Naive thymus-derived CD8-positive, alpha-beta T cell (primary cell): ENCODE measurements at places on chromosomes 4 and X.

- H3K27me3 ChIP-seq = no peaks in the 10 kb centered on the region
- H3K36me3 ChIP-seq = peaks cover 12% of the 10 kb centered on the region
- DNase-seq = no peak
- H3K4me1 ChIP-seq = peaks cover 11% of the 10 kb centered on the region
- H3K27ac ChIP-seq = peak overlapping the region; percentile 42
These were observed 14.1 kb downstream of the HPSE start for GRCh38 chr4:83320548-83320947.

- peaks cover 26% of the 10 kb centered on the region for H3K4me1 ChIP-seq
- H3K27ac ChIP-seq = no peak overlapping the region
- peaks cover 36% of the 10 kb centered on the region for H3K27me3 ChIP-seq
- no peak overlapping the region for H3K4me3 ChIP-seq
- DNase-seq = no peak
- no peaks in the 10 kb centered on the region for H3K36me3 ChIP-seq
These were observed 2.4 kb upstream of the PPP3CA start for GRCh38 chr4:101349801-101350064.

DNA sequence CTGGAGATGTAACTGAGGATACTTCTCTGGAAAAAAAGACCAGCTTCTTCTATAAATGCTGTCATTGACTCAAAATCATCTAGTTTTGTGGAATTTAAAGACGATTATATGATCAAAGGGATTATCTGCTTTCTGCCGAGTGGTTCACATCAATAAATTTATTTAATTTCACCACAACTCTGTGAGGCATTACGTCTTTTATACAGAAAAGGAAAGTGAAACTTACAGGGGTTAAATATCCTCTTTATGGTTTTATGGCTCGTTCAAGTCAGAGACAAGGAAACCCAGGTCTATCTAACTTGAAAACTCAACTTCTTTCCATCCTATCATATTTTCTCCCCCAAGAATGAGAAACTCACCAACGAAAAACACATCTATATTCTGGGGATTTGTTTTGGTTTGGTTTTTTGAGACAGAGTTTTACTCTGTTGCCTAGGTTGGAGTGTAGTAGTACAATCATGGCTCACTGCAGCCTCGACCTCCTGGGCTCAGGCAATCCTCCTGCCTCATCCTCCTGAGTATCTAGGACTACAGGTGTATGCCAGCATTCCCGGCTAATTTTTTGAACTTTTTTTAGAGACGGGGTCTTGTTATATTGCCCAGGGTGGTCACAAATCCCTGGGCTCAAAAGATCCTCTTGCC is 377.9 kb upstream of the EMCN start:
- peak overlapping the region; percentile 88 for H3K27ac ChIP-seq
- no peaks in the 10 kb centered on the region for H3K27me3 ChIP-seq
- peaks cover 13% of the 10 kb centered on the region for H3K4me1 ChIP-seq
- peak overlapping the region; percentile 85 for H3K4me3 ChIP-seq

- no peak for DNase-seq
- peaks cover 6% of the 10 kb centered on the region for H3K27me3 ChIP-seq
- H3K4me1 ChIP-seq = peaks cover 34% of the 10 kb centered on the region
- no peaks in the 10 kb centered on the region for H3K36me3 ChIP-seq
These were observed 23.3 kb downstream of the HOPX start for GRCh38 chr4:56657818-56658217.

DNA sequence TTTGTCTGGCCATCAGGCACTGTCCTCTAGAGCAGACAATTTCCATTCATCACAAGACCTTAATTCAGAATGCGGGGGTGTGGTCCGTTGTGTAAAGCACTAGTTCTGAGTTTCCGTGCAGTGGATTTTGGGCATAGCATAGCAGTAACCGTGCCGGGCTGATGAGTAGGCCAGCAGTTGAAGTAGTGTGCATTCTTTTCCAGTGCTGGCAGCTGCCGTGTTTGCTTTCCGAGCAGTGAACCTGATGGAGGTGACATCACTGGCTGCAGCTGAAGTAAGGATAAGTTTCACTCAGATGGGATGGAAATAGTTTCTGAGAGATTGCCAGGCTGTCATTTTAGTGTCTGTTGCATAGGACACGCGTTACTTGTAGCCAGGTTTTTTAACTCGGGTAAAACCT is 107.0 kb upstream of the STIM2 start:
- no peak overlapping the region for H3K4me3 ChIP-seq
- H3K36me3 ChIP-seq = peaks cover 46% of the 10 kb centered on the region
- H3K4me1 ChIP-seq = no peaks in the 10 kb centered on the region
- no peaks in the 10 kb centered on the region for H3K27me3 ChIP-seq
- no peak for DNase-seq

- peaks cover 14% of the 10 kb centered on the region for H3K4me1 ChIP-seq
- no peak for DNase-seq
- H3K36me3 ChIP-seq = peaks cover 25% of the 10 kb centered on the region
- no peak overlapping the region for H3K4me3 ChIP-seq
These were observed 71.8 kb downstream of the AFAP1 start for GRCh38 chr4:7867701-7868435.

DNA sequence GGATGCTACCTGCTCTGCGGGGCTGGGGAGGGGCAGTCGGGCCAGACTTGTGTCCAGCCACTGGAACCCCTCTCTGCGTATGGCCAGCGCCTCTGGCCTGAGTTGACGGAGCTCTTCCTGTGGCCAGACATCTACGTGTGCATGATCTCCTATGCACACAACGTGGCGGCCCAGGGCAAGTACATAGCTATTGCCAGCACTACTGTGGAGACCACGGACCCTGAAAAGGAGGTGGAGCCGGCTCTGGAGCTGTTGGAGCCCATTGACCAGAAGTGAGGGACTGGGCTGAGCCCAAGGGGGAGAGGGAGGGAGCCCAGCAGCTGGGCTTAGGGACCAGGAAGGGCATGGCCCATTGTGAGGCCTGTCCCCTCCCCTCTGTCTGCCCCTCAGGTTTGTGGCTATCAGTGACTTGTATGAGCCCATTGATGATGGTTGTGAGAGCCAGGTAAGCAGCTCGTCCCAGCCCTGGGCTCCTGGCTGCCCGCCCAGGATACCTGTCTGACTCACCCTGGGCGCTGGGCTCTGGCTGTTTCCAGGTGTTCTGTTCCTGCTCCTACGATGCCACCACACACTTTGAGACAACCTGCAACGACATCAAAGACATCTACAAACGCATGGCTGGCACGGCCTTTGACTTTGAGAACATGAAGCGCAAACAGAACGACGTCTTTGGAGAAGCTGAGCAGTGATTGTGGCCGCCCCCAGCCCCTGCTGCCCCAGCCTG is 1.8 kb upstream of the FAM50A start:
- no peak overlapping the region for H3K4me3 ChIP-seq
- no peak for DNase-seq
- H3K27me3 ChIP-seq = no peaks in the 10 kb centered on the region
- H3K4me1 ChIP-seq = peaks cover 25% of the 10 kb centered on the region
- H3K27ac ChIP-seq = no peak overlapping the region

GRCh38 chr4:54482529-54483200 is 175.1 kb upstream of the KIT start:
- H3K4me1 ChIP-seq = no peaks in the 10 kb centered on the region
- H3K27ac ChIP-seq = no peak overlapping the region
- no peaks in the 10 kb centered on the region for H3K36me3 ChIP-seq
- peaks cover 7% of the 10 kb centered on the region for H3K27me3 ChIP-seq
- H3K4me3 ChIP-seq = no peak overlapping the region

GRCh38 chr4:87353592-87353991 is 30.9 kb upstream of the HSD17B13 start:
- H3K4me1 ChIP-seq = no peaks in the 10 kb centered on the region
- H3K27ac ChIP-seq = no peak overlapping the region
- peak; percentile 23 for DNase-seq
- peaks cover 6% of the 10 kb centered on the region for H3K36me3 ChIP-seq
- no peak overlapping the region for H3K4me3 ChIP-seq
- H3K27me3 ChIP-seq = no peaks in the 10 kb centered on the region

GRCh38 chrX:44082829-44083228 is 109.6 kb upstream of the NDP start:
- H3K27me3 ChIP-seq = no peaks in the 10 kb centered on the region
- H3K36me3 ChIP-seq = no peaks in the 10 kb centered on the region
- no peaks in the 10 kb centered on the region for H3K4me1 ChIP-seq
- no peak for DNase-seq
- H3K4me3 ChIP-seq = no peak overlapping the region

DNA sequence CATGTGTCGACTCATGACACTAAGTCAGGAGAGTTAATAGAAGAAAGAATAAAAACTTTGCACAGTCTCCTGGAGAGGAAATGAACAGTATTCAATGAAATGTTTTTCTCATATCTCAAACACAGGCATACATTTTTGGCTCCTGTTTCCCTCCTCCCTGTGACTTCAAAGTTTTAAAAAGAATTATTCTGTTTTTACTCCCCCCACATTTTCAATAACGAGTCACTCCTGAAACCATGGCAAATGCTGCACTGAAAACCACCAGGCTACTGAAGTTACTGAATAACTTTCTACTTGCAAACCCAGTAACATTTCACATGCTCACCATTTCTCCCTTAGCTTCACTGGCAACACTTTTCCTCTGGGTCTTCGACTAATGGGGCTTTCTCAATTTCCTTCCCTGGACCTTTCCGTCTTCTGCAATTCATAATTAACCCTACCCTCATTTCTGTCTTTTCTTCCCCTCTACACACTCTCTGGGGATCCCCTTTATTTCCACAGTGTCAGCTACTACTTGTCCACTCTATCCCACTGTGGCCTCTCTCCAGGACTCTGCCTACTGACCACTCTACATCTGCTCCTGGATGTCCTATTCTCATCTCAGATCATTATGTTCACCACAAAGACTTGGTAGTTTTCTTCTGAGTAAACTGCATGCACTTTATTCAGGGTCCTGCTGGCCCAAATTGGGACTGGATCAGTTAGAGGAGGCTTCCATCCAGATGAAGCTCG is 225.8 kb upstream of the ETNPPL start:
- H3K27ac ChIP-seq = no peak overlapping the region
- H3K36me3 ChIP-seq = no peaks in the 10 kb centered on the region
- DNase-seq = no peak
- H3K4me3 ChIP-seq = no peak overlapping the region
- H3K27me3 ChIP-seq = no peaks in the 10 kb centered on the region
- no peaks in the 10 kb centered on the region for H3K4me1 ChIP-seq

DNA sequence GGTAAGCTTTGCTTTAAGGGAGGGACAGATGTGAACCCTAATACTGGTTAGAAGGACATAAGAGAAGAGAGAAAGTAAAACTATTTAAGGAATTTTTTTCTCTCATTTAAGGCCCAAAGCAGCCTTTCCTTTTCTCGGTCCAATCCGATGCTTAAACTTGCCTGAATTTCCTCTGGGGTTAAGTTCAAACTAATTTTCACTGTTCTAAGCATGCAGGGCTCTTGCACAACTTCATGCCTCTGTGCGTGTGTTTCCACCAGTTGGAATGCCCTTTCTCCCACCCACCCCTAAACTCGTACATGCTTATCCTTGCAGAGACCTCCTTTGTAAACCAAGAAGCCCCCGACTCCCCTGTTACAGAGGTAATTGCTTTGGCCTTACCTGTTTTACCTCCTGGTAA is 204.7 kb downstream of the CBR4 start:
- no peaks in the 10 kb centered on the region for H3K36me3 ChIP-seq
- H3K27ac ChIP-seq = no peak overlapping the region
- peaks cover 18% of the 10 kb centered on the region for H3K27me3 ChIP-seq
